Stimulated activated CD4-positive, alpha-beta T cell treated with anti-CD3 and anti-CD28 coated beads, Interleukin-12 subunit alpha, Interleukin-12 subunit beta, amount 100 ng/mL, for 48 hours (primary cell): ENCODE measurements at places on chromosomes 3 and 15.
A peak's percentile ranks its signal among the peaks of the same experiment; 100 is the strongest.

GRCh38 chr3:194083637-194084224 lies 52.2 kb upstream of the HES1 start:
- no peak for DNase-seq

DNA sequence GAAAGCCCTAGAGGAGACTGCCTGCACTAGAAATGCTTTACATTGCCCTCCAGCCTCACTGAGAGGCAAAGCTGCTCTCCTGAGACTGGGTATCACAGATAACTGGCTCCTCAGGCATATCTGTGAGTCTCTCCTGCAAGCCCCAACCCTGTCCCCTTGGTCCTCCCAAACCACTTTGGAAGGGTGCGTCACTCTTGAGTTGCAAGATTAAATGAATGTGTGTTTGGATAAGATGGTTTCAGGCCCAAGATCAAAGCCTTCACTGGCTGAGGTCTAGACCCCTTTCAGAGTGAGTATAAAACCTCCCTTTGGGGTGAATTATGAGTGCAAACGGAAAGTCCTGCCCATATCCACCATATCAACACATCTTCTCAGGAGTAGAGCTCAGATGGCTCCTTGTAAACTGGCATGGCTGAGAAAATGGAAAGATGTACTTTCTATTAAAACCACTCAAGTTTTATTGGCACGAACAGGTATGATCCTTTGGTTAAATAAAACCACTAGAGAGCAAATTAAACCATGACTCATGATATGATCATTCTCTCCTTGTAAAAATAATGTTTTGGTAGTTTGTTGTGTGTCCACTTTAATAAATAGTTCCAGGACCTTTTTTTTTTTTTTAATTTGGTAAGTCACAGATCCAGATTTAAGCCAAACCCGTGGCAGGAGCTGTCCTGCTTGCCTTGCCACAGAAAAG lies 164.0 kb downstream of the CHST2 start:
- DNase-seq, result peak; percentile 2

- DNase-seq, result no peak
Measured at GRCh38 chr3:8863891-8864290, 94.5 kb upstream of the OXTR start.

DNA sequence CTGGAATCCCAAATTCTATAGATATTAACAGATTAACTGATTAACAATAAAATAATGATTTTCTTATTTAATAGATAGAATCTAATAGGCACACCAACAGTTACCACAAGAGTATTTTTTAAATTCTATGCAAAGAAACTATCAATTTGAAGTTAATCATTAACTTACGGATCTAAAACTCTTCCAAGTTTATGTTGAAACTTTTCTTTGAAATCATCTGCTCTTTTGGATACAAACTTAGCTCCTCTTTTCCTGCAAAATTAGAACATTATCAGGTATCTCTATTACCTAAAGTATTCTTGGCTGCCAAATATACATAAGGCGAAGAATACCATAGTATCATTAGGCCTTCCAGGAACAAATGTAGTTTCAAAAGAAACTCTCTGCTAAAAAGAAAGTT lies 34.8 kb downstream of the EFHB start:
- no peak for DNase-seq

DNA sequence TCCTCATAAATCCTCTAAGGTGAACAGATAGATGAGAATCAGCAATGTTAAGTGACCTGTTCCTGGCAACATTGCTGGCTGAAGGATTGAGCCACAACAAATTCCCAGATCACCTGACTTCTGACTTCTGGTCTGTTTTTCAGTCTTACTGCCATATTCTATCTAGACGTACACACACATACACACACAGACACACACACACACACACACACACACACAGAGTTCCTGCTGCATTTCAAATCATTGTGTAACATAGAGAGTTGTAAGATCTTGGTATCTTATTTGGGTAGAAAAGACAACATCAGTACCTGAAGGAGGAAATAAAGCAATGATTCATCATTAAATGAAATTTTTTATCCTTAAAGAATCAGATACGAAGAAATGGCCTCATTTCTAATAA lies 342.6 kb downstream of the MFSD1 start:
- no peak for DNase-seq

DNA sequence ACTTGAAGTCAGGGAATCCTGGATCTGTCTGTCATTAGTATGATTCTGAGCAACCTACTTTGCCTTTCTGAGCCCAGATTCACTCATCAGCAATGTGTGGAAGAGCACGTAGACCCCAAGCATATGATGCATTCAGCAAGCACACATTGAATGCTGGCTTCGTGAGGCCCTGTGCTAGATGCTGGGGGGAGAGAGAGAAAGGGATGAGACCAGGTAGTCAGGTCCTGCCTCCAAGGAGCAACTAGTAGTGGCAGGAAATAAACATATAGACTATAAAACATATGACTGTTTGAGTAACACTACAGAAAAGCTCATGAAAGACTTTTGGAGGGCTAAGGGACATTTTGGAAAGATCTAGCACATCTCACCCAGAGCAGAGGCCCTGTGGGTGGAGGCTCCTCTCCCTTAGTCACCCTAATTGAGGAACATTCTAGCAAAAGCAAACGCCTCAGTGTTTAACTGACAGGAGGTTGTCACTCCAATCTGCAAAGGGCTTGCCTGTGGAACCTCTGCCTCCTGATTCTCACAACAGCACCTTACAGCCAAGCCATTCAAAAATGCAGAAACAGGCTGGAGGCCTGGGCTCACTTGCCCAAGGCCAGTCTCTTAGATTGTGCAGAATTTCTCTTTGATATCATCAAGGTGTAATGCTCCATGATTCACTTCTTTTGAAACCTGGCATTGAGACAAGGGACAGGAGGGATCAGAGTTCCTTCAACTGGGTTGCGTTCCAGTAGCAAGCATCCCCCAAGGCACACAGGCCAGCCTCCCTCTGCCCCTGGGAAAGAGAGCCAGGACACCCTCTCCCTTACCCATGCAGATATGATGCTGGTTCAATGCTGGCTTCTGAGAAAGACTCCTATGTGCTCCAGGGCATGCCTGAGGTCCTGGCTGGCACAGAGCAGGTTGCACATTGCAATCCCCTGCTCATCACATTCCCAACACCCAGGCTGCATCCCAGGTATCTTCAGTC lies 26.1 kb downstream of the STARD5 start:
- DNase-seq, result peak; percentile 15

GRCh38 chr15:101024073-101024695 lies 105.0 kb downstream of the LRRK1 start:
- DNase-seq, result no peak

- no peak for DNase-seq
Measured at GRCh38 chr3:147298511-147298982, 107.8 kb downstream of the ZIC4 start.

DNA sequence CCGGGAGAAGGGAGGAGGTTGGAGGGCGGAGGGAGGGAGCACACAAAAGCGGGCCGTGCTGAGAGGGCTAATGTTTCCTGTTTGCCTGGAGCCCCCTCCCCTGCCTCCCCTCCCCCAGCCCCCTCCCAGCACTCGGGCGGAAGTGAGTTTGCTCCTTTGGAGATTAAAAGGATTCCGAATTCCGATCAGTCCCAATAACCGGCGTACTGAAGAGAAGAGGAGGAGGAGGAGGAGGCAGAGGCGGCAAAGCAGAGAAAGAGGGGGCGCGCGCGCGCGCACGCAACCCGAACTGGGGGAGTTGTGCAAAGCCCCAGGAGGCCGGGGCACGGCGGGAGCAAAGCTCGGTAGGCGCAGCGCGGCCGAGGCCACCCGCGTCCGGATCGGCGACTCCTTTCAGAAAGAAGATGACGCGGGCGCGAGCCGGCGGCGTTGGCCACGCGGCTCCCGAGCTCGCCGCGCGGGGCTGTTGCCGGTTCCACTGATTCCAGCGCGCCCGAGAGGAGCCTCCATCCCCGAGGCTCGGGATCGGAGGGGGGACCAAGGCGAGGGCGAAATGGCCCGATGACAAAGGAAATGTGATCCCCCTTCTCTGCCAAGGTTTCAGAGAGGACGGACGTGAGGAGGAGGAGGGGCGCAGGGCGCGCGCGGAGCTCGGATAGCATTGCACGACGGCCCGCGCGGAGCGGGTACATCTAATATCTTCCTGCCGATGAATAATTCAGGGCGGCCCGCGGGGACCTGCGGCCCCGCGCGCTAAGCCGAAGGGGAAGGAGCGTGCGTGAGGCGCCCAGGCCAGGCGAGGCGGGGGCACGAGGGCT lies 1.1 kb upstream of the TRIM71 start:
- no peak for DNase-seq
